T47D (cell line): ENCODE measurements at places on chromosomes 13 and 19.

GRCh38 chr13:55062662-55063061 lies 2034.0 kb downstream of the OLFM4 start:
- no peak for DNase-seq

- DNase-seq, result peak; percentile 70
These were observed 58.0 kb downstream of the PIBF1 start for GRCh38 chr13:72839831-72840426.

- no peak for DNase-seq
These were observed 87.1 kb upstream of the FRY start for GRCh38 chr13:31944262-31945160.

DNA sequence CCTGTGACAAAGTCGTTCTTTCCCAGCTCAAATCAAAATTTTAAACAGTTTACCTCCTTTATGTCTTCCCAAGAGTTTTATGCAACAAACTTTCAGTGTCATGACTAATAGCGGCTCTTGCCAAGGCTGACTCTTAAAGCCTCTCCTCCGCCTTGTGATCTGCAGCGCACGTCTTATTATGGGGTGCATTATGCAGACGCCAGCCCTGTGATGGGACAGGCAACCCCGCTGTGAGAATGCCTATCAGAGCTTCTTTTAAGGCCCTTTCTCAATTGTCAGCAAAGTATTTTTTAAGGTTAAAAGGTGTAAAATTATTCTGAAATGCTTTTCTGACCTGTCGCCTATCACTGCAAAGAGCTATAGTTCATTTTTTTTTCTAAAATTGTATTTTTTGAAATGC lies 152.8 kb downstream of the SOX1 start:
- DNase-seq, result no peak

DNA sequence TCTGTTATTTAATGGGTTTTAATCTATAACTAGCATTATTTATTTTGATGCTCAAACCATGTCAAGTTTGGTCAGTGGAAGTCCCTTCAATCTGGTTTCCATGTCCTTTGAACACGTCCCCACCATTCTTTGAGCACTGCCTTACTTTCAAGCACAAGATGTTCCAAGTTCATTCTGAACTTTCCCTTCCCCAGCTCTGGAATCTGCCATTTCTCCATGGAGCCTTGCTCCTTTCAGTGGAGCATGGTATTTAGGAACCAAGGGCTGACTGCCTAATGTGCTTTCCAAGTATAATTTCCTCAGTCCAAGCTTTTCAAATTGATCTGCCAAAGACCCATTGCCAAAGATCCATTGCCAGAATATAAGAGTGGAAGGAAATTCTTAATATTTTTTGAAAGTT lies 1.1 kb upstream of the ZNF546 start:
- no peak for DNase-seq

DNA sequence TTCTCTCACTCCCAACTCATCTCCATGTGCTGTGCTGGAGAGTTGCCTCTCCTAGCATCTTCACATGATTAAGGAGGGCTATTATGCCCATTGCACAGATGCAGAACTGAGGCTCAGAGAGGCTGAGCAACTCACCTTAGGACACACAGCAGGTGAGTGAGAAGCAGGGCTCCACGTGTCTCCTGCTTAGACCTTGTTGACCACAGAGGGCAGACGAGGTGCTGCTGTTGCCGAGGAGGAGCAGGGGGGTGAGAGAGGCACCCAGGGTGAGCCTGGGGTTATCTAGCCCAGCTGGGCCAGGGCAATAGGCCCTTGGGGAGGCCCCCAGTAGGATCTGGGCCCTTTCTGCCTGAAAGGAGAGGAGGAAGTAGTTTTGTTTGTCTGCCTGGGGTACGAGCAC lies 2.4 kb upstream of the HSH2D start:
- no peak for DNase-seq

GRCh38 chr19:2770055-2771013 lies 12.7 kb downstream of the SGTA start:
- no peak for DNase-seq

DNA sequence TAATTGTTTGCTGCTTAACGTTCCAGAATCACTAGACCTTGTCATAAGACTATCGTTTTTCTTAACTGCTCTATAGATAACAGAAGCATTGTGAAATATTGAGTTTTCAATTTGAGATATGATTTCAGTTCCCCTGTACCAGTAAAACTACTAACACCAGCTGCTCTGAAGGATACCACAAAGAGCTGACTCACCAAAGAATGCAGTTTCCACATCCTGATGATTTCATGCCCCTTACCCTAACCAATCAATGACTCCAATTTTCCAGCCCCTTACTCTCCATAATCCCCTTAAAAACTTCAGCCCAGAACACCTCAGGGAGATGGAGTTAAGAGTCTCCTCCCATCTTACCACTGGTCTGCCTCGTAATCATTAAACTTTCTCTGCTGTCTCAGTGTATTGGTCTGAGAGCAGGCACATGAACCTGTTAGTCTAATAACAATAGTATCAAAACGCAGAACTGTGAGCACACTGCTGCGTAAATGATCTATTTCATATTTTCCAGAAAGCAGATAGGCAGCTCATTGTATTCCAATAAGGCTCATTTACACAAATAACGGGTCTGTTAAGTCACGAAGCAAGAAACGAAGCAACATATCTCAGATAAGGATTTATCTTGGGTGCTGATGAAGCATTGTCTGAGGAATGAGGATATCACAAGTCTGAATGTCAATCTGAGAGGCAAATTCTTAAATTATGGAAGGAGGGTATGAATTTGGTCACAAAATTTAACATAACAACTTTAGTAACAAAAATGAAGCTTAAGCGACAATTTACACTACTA lies 14.1 kb upstream of the CCNA1 start:
- no peak for DNase-seq

DNA sequence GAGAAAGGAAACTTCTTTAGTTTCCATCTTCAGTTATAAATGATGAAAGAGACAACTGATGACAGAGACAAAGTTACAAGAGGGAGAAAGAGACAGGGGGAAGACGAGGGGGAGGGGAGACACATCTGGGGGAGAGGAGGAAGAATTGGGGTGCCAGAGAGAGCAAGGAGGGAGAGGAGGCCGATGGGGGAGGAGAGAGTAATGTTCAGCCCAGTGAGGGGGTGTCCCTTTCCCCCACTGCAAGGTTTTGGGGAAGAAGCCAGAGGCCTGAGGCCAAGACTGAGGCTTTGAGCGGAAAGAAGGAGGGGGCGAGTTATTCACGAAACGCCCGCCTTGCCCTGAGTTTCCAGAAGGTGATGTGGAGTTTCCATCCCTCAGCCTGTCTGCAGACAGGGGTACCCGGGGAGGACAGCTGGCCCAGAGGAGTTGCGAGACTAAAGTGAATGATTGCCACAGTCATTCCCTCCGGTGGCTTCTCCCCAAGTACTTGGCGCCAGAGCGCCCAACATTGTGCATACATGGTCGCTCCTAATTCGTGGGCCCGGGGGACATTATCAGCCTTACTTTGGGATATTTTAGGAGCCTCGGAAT lies 558 bp upstream of the PPAN start:
- DNase-seq, result no peak

- no peak for DNase-seq
These were observed 93.3 kb downstream of the OXGR1 start for GRCh38 chr13:96900986-96901385.

- no peak for DNase-seq
These were observed 722.0 kb downstream of the DIAPH3 start for GRCh38 chr13:59441596-59442280.

DNA sequence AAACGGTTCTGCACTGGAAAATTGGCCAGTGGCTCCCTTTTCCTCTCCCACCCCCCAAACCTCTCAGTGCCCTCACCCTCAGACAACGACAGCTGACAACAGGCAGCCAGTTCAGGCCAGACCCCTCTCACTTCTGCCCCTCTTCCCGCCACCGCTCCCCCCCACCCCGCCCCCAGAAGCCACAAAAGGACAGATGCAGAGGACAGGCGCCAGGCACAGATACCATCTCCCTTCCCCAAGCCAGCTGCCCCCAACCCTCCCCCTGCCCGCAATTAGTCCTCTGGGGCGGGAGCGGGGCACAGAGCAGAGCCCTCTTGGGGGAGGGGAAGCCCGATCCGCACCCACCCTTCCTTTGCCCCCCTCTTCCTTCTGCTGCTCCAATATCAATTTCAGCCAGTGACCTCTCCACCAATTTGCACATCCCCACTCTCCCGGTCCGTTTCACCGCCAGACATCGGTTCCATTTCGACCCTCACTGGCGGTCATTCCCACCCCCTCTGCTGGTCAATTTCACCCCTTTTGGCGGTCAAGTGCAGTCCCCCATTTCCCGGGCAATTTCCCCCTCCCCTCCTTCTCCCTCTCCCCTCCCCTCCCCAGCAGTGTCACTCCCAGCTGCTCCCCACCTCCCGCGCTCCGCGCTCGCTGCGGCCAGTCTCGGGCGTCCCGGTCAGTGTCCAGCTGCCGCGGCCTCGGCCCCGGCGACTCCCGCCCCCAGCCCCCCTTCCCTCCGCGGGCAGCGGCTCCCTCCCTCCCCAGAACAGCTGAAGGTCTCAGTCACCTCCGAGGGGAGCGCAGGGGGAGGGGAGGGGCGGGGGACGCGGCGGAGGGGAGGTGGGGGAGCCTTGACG lies at the start of gene SHD:
Gene SHD, plus strand, starts transcription at position 848 of the 848 bp plus-strand sequence. CDS start 798 bp downstream, outside the sequence.
- DNase-seq, result no peak

- DNase-seq, result peak; percentile 73
These were observed 1714.4 kb downstream of the OLFM4 start for GRCh38 chr13:54742984-54743383.

DNA sequence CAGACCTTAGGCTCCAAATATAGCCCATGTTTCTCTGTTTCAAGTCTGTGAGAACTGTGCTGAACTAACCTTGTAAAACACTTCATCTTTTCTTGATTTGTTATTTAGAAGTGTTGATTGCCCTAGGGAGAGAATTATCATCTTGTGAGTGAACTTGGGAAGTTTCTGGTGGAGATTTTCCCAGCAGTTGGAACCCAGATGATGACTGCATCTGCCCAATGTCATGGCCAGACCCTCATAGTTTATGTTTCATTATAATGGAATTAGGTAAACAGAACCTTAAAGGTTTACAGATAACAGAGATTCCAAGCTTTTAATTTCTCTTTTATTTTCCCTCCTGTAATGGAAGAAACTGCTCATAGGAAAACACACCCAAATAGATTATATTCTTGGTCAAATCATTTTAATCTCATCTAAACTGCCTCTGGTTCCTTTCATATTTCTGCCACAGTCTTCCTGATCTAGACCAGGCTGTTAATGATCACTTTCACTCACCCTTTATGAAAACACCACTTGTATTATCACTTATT lies 569.1 kb downstream of the KCTD12 start:
- DNase-seq, result no peak

GRCh38 chr13:99977912-99978798 lies 3.4 kb upstream of the ZIC2 start:
- no peak for DNase-seq

DNA sequence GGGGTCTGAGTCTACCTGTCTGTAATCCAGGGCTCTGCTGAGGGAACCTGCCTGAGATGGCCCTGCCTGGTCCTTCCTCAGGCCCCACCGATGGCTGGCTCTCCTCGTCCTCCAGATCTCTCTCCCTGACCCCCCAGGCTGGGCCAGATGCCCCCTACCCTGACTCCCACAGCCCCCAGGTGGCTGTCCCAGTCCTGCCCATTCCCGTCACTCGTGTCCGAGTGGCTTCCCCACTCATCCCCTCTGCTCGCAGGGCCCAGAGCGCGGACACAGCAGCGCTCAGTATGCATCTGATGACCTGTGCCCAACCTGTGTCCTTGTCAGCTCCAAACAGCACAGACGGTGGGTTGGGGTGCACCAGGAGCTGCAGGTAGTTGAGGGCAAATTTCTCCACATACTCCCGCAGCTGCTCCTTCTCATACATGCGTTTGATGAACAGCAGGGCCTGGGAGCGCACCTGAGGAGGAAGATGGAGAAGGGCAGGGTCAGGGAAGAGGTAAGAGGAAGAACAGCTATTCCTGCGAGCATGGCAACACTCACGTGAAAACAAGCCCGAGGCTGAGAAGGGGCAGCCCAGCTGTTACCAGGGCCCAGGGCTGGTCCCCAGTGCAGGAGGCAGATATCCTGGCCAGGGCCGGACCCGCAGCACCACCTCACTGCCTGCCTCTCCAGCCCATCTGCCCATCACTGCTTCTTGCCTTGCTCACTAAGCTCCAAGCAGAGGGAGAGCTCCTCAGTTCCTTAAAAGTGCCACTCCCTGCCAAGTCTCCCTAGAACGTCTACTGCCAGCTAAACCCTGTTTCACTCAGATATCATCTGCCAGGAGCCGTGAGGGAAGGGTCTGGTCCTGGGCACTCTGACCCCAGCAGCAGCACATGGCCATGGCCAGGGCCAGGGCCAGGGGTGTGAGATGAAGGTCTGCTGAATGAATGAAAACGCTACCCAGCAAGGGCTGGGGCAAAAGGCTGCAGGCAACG lies 11.1 kb upstream of the RSPH6A start:
- DNase-seq, result no peak

DNA sequence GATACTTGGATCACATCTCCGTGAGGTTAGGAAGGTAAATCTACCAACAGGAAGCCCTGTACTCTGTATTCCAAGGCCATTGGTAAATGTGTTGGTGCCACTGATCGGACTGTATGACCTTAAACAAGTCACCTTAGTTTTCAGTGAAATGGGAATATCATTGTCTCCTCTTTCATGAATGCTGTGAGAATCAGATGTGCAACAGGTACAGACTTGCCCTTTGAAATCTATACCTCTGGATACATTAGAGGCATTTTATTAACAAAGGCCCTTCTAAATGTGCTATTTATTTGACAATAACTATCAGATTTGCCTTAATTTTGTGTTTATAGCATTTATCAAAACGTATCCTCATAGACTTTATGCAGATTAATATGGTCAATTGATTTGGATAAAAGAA lies 11.0 kb downstream of the NHLRC3 start:
- DNase-seq, result no peak

GRCh38 chr19:36668646-36669045 lies 2.0 kb upstream of the ZNF461 start:
- DNase-seq, result no peak

GRCh38 chr13:66353664-66354063 lies 876.5 kb downstream of the PCDH9 start:
- DNase-seq, result peak; percentile 1

DNA sequence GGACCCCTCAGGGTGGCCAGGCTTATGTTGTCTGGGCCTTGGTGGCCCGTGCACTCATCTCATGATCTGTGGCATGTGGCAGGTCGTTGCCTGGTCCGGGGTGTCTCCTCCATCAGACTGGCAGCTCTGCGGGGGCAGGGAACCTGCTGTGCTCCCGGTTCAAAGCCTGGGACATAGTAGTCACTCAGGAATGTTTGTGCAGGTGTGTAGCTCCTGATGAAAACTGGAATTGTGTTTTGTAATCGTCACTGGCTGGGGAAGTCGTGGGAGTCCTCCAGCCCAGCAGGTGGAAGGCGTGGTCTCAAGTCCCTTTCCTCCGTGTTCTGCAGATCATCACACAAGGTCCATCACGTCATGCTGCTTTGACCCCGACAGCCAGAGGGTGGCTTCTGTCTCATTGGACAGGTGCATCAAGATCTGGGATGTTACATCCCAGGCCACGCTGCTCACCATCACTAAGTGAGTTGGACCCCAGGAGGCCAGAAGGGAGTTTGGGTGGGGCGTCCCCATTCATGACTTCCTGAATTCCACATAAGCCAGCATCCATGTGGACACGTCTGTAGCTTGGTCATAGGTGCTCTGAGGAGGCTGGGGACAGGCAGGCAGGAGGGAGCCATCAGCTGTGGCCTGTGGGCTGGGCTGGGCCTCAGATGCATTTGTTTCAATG lies 19.1 kb downstream of the WDR88 start:
- peak; percentile 3 for DNase-seq
